ENCODE measurements at places on chromosomes 3 and 15.
A peak's percentile ranks its signal among the peaks of the same experiment; 100 is the strongest.

DNA sequence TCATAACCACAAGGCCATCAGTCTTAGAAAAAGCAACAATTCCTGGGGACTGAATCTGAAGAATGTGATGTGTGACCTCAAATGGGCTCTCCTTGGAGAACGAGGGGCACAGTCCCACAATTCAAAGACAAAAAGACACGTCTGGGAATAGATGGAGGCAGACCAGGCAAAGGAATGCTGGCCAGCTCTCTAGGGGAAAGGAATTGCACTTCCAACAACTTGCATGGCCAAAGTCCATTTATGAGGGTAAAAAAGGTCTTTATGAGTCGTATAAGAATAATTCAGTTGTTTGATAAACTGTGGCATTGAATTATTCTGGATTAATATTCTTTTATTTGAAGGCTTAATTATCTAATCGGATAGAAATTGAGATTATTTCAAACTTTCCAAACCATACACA is 180.5 kb upstream of the FEZF2 start:
- no peak for DNase-seq

GRCh38 chr15:27655056-27655455 is 444.1 kb downstream of the OCA2 start:
- no peak for DNase-seq

- DNase-seq = peak; percentile 22
Observed at GRCh38 chr15:88385078-88385700, 82.0 kb downstream of the MRPL46 start.

DNA sequence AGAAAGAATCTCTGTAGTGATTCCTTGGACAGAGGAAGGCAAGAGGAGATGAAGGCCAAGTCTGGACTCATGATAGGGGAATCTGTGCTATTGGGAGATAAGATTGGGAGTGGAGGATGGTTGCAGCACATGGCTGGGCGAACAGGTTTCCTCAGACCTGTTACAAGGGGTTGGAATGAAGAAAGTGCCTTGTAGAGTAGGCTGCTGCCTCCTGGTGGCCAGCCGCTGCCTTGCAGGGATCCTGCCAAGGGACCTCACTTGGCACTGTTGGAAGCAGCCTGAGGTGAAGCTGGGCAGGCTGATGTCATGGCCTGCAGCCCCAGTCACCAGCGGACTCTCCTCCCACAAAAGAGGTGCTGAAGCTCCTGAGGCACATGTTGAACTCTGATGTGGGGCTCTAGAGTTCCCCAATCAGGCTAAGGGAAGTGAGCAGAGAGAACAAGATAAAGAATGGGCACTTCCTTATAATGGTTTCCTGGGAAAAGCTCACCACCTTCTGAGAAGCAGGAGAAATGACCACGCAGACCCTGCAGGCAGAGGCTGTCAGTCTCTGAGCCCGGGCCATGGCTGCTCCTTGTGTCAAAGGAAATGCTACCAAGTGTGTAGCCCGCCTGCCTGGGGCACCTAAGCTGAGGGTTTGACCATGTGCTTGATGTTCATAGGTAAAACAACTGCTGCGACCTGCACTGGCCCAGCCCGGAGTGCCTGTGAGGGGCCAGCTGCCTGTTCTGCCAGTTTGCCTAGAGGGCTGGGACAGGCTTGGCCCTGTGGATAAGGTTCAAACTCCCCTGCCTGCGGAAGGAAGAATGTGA is 1.6 kb upstream of the TEX264 start:
- peak; percentile 86 for DNase-seq

GRCh38 chr3:101642441-101642840 is 34.5 kb downstream of the ZBTB11 start:
- DNase-seq = no peak

All from stimulated activated CD4-positive, alpha-beta T cell treated with anti-CD3 and anti-CD28 coated beads, Interleukin-4, amount 100 ng/mL, for 24 hours (primary cell).